ENCODE measurements at places on chromosomes 16 and 17. TPM values are rescaled to one million over a fixed set of nuclear protein-coding genes. Genes with fewer than 3 reads are reported as not detected.

The OR1E1 gene
- total RNA-seq = not detected

The GAS2L2 gene
- total RNA-seq = 0.08 TPM

The MAP2K6 gene
- total RNA-seq = 0.15 TPM

The FGF11 gene
- total RNA-seq = 2.6 TPM

The FAM117A gene
- total RNA-seq = 2.1 TPM

The SOX15 gene
- total RNA-seq = not detected

The PIGL gene
- 9.2 TPM for total RNA-seq

The VAT1L gene
- total RNA-seq = 0.08 TPM

The GALR2 gene
- not detected for total RNA-seq

The CDH16 gene
- not detected for total RNA-seq

The KIF18B gene
- total RNA-seq = not detected

The PITPNM3 gene
- total RNA-seq = 0.35 TPM

The NHLRC4 gene
- 1.4 TPM for total RNA-seq

The WNT3 gene
- total RNA-seq = 0.59 TPM

The CPNE2 gene
- total RNA-seq = 17.1 TPM

The MT3 gene
- total RNA-seq = 0.70 TPM

The ERN2 gene
- 0.35 TPM for total RNA-seq

The MIEF2 gene
- total RNA-seq = 12.4 TPM

The CSH1 gene
- not detected for total RNA-seq

The PRRT2 gene
- total RNA-seq = 0.38 TPM

The NPIPA2 gene
- total RNA-seq = not detected

The KRT23 gene
- not detected for total RNA-seq

The RNF222 gene
- total RNA-seq = not detected

The CLEC18C gene
- total RNA-seq = 2.6 TPM

The E2F4 gene
- 31.9 TPM for total RNA-seq

The ZFP3 gene
- 0.47 TPM for total RNA-seq

The KRT35 gene
- total RNA-seq = not detected

The MILR1 gene
- total RNA-seq = 6.2 TPM

The TEKT1 gene
- total RNA-seq = not detected

The ADGRG1 gene
- 0.12 TPM for total RNA-seq

The LDHD gene
- 0.12 TPM for total RNA-seq

Measured in smooth muscle cell of the coronary artery (primary cell).